GM12878 (cell line): ENCODE measurements at places on chromosomes 7 and 10. TPM values are rescaled to one million over a fixed set of nuclear protein-coding genes. Genes with fewer than 3 reads are reported as not detected.
A peak's percentile ranks its signal among the peaks of the same experiment; 100 is the strongest.

DNA sequence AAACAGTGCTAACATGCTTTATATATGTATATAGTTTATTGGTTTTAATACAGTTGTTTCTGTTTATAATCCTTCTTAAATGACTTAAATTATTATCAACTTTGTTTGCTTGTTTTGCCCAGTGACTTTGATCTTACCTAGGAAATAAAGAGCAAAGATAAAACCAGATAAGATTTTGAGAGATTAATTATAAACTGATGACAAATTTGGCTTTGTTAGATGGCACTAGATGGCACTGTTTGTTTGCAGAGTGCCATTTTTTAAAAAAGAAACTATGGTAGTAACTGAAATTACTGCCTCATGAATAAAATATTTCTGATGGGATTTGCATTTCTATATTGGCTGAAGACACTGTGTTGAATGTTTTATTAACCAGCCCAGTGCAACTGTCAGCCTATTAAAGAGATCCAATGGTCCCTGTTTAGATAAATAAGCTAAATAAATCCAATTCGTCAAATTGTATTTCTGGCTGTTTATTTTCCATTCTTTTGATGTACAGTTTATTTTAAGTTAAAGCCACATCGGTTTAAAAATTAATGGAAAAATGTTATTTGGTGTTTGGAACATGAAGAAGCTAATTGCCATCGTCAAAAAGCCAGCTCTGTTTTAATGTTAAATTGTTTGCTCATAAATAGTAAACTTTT, 28.7 kb downstream of the VTI1A start:
- no peak for DNase-seq

- no peak for DNase-seq
These were observed 17.7 kb upstream of the IFIT1B start for GRCh38 chr10:89360157-89360556.

GRCh38 chr7:45026984-45027773, 27.2 kb downstream of the CCM2 start:
- peak; percentile 40 for DNase-seq

DNA sequence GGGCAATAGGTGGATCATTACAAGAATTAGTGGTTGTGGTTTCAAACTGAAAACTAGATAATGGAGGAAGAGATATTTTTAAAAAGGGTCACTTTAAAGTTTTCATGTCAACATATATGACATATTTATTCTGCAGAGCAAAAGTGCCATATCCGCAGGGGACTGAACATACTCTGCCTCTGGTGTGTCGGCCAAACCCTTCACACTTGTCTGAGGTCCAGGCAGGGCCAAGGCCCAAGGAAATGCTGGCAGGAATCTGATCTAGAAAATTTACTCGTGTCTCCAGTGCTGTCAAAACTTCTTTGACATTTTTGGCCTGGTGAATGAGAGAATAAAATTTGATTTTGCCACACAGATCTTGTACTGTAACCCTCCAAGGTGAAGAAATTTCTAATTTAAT, 562.3 kb downstream of the CCSER2 start:
- no peak for DNase-seq

DNA sequence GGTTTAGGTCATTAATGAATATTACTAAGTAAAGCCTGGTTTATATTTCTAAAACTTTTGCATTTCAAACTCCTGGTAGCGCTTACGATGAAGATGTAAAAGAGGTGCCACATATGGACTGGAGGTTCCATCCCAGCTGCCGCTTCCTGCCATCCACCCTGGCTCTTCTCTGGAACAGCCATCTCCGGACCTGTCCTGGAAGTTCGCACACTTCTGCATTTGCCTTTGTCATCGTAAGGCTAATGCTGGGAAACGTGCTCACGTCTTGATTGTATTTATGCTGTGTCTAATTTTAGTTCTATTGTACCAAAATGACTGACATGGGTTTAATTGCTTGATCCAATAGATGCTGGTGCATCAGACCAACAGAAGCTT, 103.1 kb downstream of the HIPK2 start:
- DNase-seq, result no peak

- no peak for DNase-seq
These were observed 56.2 kb downstream of the XPNPEP1 start for GRCh38 chr10:109866995-109867635.

- DNase-seq, result no peak
These were observed 59.6 kb upstream of the CAPZA2 start for GRCh38 chr7:116802746-116803152.

DNA sequence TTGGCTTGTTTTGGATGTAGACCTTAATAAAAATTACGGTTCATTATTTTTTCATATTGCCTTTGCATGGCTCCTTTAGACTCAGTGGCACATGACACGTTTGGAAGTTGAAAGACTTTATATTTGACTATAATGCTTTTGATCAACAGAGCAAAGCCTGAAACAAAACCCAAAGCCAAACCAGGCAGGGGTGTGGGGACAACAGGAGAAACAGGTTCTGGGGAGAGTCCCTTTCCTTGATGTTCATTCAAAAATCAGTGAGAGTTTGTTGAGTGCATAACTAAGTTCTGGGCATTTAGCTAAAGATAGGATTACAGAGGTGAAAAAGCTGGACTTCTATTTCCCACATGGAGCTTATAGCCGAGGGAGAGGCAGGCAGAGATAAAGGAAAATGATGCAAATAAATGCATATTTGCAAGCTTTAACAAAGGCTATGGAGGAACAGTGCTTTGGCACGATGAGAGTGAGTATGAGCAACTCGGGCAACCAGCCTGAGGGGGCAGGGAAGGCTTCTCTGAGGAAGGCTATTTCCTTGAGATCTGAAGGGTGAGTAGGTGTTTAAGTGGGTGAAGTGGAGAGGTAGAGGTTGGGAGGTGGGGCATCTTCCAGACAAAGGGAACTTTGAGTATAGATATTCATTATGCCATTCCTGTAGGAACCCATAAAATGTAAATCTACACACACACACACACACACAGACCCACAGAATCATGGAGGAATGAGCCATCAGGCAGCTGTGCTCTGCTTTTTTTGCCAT, 34.5 kb upstream of the PDZD8 start:
- DNase-seq, result no peak

GRCh38 chr10:29265210-29265768, 23.6 kb upstream of the LYZL1 start:
- DNase-seq, result no peak

GRCh38 chr7:121882731-121883130, 9.8 kb downstream of the PTPRZ1 start:
- no peak for DNase-seq

DNA sequence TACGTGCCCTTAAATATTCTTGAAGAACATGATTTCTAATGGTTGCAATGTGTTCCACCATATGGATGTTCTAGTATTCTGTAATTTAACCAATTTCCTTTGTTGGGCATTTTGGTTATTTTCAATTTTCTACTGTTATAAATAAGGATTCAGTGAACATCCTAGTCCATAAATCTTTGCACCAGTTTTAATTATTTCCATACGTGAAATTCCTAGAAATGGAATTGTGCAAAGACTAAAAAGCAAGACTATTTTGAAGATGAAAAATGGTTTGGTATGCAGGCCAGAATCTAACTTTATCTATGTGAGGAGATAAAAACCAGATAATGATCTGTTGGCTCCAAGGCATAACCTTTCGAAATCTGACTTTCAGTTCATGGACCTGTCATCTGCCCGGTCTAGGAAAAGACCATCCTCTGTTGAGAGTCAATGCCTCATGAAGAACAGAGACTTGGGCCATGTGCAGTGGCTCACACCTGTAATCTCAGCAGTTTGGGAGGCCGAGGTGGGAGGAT, 633.2 kb upstream of the NRP1 start:
- DNase-seq, result no peak

DNA sequence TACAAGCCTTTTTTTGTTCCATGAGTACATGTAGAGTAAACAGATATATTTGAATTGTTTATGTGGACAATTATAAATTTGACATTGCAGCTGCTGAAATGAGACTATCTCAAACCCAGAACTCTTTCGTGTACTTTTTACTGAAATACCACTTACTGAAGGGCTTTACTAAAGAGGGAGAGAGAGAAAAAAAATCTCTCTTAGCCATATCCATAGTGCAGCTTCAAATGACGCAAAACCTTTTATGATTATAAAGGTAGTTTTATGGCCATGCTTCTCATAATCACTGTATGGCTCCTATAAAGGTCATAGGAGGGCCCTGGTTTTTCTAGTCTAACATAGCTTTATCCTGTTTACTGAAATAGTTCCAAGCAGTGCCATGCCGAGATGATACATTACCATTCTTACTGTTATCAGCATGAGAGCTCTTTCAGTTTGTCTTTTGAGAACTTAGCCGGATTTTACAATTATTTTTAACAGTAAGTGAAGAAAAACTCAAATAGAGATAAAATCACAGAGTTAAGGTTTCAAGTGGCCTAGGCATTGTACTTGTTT, 35.1 kb downstream of the KCND2 start:
- no peak for DNase-seq

DNA sequence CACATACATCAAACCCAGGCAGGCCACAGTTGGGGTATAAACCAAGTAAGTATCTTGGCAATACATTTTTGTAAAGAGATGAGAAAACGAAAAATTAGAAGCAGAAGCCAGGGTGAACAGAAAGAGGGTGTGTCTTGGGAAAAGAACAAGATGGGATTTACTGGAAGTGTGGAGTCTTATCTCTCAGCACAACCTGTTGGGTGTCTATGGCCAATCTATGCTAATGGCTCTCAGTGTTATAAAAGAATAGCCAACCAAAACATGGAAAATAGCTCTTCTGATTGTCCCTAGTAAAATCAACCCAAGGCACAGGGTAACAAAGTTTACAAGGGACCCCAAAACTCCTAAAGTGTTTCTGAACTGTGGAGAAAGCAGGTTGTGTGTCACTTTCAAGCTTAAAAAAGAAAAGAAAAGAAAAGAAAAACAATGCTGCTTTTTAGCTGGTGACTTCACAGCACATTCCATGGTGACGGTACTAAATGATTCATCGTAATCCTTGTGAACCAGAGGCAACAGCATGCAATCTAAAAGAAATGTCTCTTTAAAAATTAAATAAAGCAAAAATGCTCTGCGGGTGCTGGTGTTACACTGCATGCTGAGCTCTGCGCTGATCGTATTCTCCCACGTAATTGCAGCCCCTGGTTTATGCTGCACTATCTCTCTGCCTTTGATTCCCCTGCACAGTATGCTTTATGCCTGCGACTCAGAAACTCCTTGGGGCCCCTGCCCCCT, 100.8 kb downstream of the C10orf90 start:
- DNase-seq, result no peak

The NAT16 gene
- total RNA-seq, result not detected in 2 replicates

The PILRA gene
- 7.0 and 7.5 TPM in 2 replicates for total RNA-seq

The PARG gene
- total RNA-seq, result 26.4 and 28.3 TPM in 2 replicates
